ENCODE measurements at places on chromosomes 4 and X.
A peak's percentile ranks its signal among the peaks of the same experiment; 100 is the strongest.

- no peak for DNase-seq
Measured at GRCh38 chr4:66647476-66647875, 897.8 kb downstream of the CENPC start.

DNA sequence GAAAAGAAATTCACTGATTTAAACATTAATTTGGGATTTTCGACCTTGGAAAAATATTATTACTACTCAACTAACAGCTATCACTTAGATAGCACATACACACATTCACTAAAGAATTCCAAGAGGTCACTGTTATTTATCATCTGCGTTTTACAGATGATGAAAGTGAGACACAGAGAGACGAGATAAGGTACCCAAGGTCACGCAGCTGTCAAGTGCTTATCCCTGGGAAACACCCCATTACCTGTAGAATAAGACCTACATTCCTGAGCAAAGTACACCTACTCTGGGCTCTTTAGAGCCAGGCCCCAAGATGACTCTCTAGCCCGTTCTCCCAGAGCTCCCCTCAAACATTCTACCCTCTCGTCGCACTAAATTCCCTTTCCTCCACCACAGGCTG, 48.6 kb downstream of the HAUS3 start:
- DNase-seq: no peak

DNA sequence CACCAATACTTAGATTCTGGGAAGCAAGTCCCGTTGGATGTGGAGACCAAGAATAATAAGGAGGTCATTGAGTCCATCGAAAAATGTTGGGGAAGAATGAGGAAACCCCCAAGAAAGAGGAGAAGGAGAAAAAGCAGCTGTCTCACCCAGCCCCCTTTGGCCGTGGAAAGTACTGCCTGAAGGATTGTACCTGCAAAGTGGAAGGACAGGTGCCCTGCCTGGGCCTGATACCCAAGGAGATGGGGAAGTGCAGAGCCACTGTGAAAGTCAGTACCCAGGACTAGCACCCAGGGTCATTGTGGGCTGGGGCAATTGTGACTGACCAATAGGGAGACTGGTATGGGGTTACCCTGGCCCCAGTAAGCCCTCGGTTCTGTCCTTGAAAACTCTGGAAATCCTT, 13.8 kb upstream of the CFAP299 start:
- DNase-seq: no peak

- DNase-seq: peak; percentile 65
Measured at GRCh38 chrX:22952010-22952409, 47.8 kb upstream of the DDX53 start.

DNA sequence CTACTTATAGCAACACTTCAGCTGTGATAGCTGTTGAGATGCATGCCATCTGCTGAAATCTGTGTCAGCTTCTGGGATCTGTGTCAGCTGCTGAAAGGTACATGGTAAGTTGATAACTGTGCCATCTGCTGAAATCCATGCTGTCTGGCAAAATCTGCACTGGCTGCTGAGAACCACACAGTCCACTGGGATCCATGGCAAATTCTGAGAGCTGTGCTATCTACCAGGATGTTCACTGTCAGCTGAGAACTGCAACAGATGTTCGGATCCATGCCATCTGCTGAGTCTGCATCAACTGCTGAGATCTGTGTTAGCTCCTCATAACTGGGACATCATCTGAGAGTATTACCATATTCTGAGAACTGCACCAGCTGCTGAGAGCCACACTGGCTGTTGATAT, 430.5 kb upstream of the POU3F4 start:
- no peak for DNase-seq

- DNase-seq: peak; percentile 78
Measured at GRCh38 chr4:42519803-42520417, 122.6 kb downstream of the SHISA3 start.

GRCh38 chr4:833156-833555, 7.2 kb upstream of the CPLX1 start:
- DNase-seq: no peak

Measured in dermis blood vessel endothelial cell (primary cell).